ENCODE measurements at places on chromosomes 7 and 10.

- DNase-seq = no peak
Measured at GRCh38 chr7:44971188-44971901, 7.5 kb downstream of the MYO1G start.

DNA sequence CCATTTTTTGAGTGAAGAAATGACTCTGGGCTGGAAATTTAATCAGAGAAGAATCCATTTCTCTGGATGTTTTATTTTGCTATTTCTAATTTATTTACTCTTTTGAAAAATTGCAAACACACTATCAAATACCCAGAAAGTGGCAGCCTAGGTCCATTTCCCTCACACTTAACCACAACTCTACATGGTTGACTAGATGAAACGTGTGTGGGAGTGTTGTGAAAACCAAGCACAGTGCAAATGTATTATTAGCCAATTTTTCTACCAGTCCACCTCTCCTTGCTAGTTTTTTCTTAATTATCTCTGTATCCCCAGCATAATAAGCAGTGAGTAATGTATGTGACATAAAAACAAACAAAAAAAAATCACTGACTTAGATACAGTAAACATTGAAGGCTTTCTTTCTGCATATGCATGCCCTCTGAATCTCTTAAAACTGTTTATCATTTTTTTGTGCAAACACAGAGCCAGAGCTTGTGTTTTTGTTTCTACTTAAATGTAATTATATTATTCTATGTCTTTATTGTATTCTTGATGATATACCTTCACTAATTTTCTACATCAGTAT lies 30.9 kb downstream of the SCIN start:
- no peak for DNase-seq

DNA sequence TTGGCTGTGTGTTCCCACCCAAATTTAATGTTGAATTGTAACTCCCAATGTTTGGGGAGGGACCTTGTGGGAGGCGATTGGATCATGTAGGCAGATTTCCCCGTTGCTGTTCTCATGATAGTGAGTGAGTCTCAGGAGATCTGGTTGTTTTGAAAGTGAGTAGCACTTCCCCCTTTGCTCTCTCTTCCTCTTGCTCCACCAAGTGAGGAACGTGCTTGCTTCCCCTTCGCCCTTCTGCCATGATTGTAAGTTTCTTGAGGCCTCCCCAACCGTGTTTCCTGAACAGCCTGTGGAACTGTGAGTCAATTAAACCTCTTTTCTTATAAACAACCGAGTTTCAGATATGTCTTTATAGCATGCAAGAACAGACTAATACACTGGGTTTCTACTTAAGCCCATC lies 176.3 kb downstream of the CDK14 start:
- DNase-seq = no peak

- DNase-seq = peak; percentile 96
Measured at GRCh38 chr7:134741907-134742635, 37.4 kb upstream of the CALD1 start.

GRCh38 chr7:138875794-138876193 lies 77.8 kb upstream of the ATP6V0A4 start:
- peak; percentile 37 for DNase-seq

DNA sequence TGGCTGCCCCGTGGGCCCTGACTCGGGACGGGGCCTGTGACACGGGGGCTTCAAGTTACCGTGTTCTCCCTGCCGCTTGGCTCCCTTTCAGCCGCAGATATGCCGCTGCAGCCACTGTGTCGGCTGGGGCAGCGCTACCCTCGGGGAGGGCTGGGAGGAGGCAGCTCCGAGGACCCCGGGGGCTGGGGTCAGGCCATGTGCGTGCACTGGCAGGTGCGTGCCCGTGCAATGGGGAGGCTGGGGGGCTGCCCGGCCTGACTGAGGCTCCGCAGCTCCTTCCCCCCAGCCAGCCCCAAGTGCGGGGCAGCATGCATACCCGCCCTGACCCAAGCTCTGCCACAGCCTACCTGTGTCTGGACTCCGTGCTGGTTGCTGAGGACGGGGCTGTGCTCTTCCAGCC lies 29.2 kb downstream of the KNDC1 start:
- no peak for DNase-seq

DNA sequence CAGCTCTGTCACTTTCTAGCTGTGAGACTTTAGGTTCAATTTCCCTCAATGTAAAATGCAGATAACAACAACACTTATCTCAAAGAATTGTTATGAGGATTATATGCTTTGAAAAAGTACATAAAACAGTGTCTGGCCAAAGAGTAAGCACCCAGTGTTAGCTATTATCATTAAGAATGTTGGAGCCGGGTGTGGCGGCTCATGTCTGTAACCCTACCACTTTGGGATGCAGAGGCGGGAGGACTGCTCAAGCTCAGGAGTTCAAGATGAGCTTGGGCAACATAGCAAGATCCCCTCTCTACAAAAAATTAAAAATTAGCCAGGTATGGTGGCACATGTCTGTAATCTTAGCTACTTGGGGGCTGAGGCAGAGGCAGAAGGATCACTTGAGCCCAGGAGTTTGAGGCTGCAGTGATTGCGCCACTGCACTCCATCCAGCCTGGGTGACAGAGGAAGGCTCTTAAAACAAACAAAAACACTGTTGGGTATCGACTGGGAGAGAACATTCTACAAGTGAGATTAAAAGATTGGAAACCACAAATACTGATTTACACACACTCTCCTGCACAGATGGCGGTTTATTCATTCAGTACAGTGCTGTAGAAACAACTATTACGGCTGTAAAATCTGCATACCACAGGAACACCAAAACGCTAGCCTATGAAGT lies 107.3 kb downstream of the PROSER2 start:
- DNase-seq = no peak

GRCh38 chr10:37937864-37938263 lies 38.6 kb downstream of the ZNF25 start:
- no peak for DNase-seq

DNA sequence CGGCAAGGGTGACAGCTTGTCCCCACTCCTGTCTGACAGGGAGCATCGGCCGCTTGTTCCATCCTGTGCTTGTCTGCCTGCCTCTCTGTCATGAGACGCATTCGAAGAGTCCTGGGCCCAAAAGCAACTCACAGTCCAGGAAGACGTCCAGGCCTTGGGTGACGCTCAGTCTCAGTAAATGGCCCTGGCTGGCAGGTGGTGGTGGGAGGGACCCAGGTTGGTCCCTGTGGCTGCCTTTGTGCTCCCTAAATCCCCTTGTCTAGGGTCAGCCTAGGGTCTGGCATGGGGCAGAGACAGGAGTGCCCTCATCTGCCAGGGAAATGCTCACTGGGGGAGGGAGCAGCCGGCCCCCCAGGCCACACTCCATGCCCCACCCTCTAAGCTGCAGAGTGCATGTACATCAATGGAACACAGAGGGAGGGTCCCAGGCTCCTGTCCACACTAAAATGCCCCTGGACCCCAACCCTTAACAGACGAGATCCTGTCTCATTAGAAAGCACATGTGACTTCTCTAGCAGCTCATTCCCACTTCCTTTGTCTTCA lies 295.2 kb upstream of the ZNF32 start:
- no peak for DNase-seq

GRCh38 chr7:139762886-139763285 lies 14.9 kb downstream of the HIPK2 start:
- no peak for DNase-seq

DNA sequence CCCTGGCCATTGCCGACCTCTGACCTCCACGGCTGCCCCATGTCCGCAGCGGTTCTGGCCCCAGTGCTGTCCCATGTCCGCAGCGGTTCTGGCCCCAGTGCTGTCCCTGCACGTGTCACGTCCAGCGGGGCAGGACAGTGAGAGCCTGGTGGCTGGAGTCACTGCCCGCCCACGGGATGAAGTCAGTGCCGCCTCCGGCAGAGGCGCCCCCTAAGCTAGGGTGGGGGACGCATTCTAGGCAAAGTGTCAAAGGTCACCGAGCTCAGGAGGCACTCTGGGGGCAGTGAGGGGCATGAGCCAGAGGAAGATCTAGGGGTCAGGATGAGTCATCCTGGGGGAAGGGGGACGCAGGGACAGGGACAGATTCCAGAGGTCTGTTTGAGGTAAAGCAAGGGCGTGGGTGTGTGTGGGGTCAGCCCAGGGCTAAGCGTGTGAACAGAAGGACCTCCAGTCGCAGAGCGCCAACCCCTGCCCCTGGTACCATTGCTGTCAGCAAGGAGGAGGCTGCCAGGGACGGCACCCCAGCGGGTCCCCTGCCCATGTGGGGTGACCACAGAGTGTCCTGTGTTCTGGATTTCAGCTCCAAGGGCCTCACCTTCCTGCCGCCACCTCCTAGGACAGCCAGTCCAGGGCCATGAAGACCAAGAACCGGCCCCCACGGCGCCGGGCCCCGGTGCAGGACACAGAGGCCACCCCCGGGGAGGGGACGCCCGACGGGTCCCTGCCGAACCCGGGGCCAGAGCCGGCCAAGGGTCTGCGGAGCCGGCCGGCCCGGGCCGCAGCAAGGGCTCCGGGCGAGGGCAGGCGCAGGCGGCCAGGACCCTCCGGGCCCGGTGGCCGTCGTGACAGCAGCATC lies 665 bp downstream of the BHLHA15 start:
- no peak for DNase-seq

DNA sequence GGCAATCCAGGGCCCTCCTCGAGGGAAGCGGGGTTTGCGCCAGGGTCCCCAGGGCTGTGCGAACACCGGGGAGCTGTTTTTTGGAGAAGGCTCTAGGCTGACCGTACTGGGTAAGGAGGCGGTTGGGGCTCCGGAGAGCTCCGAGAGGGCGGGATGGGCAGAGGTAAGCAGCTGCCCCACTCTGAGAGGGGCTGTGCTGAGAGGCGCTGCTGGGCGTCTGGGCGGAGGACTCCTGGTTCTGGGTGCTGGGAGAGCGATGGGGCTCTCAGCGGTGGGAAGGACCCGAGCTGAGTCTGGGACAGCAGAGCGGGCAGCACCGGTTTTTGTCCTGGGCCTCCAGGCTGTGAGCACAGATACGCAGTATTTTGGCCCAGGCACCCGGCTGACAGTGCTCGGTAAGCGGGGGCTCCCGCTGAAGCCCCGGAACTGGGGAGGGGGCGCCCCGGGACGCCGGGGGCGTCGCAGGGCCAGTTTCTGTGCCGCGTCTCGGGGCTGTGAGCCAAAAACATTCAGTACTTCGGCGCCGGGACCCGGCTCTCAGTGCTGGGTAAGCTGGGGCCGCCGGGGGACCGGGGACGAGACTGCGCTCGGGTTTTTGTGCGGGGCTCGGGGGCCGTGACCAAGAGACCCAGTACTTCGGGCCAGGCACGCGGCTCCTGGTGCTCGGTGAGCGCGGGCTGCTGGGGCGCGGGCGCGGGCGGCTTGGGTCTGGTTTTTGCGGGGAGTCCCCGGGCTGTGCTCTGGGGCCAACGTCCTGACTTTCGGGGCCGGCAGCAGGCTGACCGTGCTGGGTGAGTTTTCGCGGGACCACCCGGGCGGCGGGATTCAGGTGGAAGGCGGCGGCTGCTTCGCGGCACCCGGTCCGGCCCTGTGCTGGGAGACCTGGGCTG lies 26.0 kb downstream of the PRSS2 start:
- no peak for DNase-seq

- DNase-seq = no peak
Measured at GRCh38 chr10:77873536-77874380, 52.8 kb downstream of the DLG5 start.

All from fibroblast of skin of left quadriceps (primary cell).